ENCODE measurements at places on chromosomes 3 and 15.

- DNase-seq: no peak
Observed at GRCh38 chr15:60840703-60841411, 361.9 kb upstream of the ICE2 start.

- DNase-seq: no peak
Observed at GRCh38 chr3:86967062-86967461, 23.9 kb downstream of the VGLL3 start.

DNA sequence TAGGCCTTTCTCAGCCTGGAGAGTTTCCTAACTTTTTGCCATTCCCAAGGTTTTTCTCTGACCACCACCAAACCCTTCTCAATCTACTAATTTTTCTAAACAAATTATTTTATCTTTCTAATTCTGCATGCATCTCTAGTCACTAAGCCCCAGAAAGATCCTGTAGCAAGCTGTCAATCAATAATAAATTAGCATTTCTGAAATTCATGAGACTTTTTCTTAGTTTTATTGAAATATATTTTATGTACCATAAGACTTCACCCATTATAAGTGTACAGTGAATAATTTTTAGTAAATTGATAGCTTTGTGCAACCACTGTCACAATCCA, 22.4 kb upstream of the AP4E1 start:
- no peak for DNase-seq

- no peak for DNase-seq
Observed at GRCh38 chr15:71079208-71080044, 35.8 kb upstream of the THSD4 start.

DNA sequence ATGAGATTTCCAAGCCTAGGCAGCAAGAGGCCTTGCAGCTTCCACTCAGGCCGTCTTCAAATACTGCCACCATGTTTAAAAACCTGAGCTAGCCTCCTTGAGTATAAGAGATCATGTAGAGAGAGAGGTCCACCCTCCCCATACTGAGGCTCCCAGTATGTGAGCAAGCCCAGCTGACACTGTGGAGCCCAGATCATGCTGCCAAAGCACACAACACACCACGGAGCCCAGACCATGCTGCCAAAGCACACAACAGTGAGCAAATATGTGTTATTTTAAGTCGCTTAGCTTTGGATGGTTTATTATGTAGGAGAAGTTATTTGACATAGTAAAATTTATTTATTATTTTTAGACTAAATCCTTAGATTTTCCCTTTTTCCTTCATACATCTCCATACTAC, 333.7 kb downstream of the CTNNB1 start:
- no peak for DNase-seq

GRCh38 chr3:194570235-194570634, 63.0 kb downstream of the TMEM44 start:
- DNase-seq: no peak

DNA sequence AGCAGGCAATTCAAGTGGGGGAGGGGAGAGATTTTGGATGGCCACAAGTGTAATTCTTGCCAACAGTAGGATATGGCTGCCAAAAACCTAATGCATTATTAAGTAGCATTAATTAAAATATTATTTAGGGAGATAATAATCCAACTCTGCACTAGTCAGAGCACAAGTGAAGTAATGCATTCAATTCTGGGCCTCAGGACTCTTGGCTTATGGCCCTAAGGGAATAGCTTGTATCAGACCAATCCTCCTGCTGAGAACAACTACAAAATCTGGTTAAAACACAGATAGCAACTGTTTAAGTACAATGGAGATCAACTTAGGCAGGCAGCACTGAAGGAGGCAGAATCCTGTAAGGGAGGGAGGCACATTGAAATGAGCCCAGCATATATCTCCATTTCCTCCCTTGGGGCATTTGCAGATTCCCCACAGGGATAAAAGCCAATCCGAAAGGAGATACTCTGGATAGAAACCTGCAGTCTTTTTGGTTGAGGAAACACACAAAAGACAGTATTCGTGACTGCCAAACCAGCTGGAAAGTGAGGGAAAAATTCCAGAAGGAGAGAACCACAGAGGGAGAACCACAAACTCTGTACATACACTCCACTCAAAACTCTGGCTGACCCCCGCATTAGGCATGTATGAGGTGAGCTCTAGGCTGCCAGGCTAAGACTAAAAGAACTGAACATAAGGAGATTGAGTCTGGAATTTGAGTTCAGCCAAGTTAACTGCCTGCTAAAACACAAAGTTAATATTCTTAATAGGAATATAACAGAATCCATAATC, 57.4 kb downstream of the ETFA start:
- no peak for DNase-seq

DNA sequence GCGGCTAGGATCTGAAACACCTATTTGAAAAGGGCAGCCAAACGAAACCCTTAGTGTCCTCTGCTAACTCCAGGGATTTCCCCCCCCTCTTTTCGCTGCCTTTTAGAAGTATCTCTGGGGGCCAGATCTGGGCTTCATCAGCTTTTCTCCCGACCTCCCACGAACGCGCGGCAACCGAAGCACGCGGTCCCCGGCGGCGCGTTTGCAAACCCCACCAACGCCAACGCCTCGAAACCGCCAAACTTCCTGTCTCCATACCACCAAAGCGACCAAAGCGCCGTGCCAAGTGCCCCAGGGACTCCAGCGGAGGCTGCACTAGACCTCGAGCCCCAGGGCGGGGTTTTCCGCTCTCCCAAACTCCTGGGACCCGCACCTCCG, 155.8 kb upstream of the FRMD4B start:
- peak; percentile 65 for DNase-seq

- DNase-seq: no peak
Observed at GRCh38 chr15:25732191-25732590, 130.9 kb downstream of the ATP10A start.

GRCh38 chr3:45041666-45042065, 15.6 kb downstream of the CLEC3B start:
- no peak for DNase-seq

- DNase-seq: no peak
Observed at GRCh38 chr15:28004143-28005003, 94.7 kb downstream of the OCA2 start.

- DNase-seq: no peak
Observed at GRCh38 chr3:12558706-12559105, 1.8 kb downstream of the MKRN2 start.

GRCh38 chr3:140767566-140767965, 89.7 kb downstream of the TRIM42 start:
- no peak for DNase-seq

- no peak for DNase-seq
Observed at GRCh38 chr3:163939926-163940325, 1138.4 kb downstream of the SI start.
